AG08395 (cell line): ENCODE measurements at places on chromosomes 16 and 17.

DNA sequence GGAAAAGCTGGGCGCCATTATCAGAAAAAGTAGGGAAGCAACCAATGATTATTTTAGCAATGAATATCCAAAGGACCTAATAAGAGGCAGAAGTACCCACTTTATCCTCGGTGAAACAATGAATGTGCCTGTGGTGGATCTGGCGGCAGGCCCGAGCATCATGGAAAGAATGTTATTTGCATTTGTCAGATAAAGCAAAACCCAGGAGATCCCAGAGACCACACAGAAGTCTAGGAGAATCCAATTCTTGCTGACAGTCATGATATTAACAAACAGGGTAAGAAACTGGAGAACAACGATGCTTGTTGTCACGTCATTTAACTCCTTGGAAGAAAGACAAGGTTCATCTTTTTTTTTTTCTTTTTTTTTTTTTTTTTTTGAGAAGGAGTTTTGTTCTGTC is 12.0 kb upstream of the TNRC6A start:
- DNase-seq, result peak; percentile 53

- DNase-seq, result no peak
These were observed 81.1 kb downstream of the TBC1D16 start for GRCh38 chr17:79954281-79955166.

- no peak for DNase-seq
These were observed 555 bp downstream of the NUP88 start for GRCh38 chr17:5418858-5419355.

- no peak for DNase-seq
These were observed 21.3 kb downstream of the SCNN1B start for GRCh38 chr16:23323224-23324030.

DNA sequence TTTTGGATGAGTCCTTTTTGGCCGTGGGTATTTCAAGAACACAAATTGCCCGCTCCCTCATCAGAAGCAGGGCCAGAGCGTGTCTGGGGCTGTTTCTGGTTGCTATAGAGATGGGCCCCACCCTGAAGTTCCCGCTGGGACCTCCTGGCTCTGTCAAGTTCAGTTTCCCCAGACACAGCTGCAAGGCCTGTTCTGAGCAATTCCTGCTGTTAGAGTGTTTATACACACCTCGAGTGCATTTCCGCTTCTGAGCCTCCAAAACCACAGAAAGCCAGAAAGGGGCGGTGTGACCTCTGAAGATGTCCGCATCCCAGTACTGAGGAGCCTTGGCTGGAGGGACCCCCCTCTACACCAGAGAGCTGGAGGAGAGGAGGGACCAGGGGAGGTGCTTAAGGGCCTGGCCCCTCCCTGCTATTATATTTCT is 9.3 kb upstream of the WBP2 start:
- peak; percentile 66 for DNase-seq

GRCh38 chr16:71537643-71538042 is 11.4 kb downstream of the CHST4 start:
- DNase-seq, result peak; percentile 39

- no peak for DNase-seq
These were observed 41.1 kb downstream of the KIAA0753 start for GRCh38 chr17:6599364-6599763.

- no peak for DNase-seq
These were observed 46.1 kb upstream of the MSI2 start for GRCh38 chr17:57210224-57210553.

- no peak for DNase-seq
These were observed 1.3 kb upstream of the MTSS2 start for GRCh38 chr16:70687102-70687511.

- DNase-seq, result peak; percentile 78
These were observed at the start of gene TP53I13 for GRCh38 chr17:29568331-29569244. TSS of gene TP53I13 (plus strand) at chr17:29568701. CDS start at chr17:29568759, 58 bp downstream.

- no peak for DNase-seq
These were observed 13.8 kb downstream of the SMIM5 start for GRCh38 chr17:75647061-75647460.

DNA sequence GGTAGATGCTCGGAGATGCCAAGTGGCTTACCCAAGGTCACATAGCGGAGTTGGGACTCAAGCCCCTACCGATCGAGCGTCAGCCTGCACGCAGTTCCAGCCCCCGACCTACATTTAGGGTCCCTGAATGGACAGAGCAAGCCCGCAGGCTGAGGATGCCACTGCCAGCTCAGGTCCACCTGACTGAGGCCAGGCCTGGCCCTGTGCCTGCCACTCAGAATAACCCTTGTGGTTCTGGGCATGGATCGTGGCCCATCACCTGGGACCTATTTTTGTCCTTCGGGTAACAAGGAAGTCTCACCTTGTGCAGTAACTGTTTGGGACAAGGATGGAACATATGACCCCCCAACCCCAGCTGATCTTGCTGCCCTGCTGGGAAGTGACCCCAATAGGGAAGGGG is 17.1 kb downstream of the CDH16 start:
- DNase-seq, result no peak

- DNase-seq, result no peak
These were observed 83.7 kb downstream of the N4BP1 start for GRCh38 chr16:48526058-48526957.

DNA sequence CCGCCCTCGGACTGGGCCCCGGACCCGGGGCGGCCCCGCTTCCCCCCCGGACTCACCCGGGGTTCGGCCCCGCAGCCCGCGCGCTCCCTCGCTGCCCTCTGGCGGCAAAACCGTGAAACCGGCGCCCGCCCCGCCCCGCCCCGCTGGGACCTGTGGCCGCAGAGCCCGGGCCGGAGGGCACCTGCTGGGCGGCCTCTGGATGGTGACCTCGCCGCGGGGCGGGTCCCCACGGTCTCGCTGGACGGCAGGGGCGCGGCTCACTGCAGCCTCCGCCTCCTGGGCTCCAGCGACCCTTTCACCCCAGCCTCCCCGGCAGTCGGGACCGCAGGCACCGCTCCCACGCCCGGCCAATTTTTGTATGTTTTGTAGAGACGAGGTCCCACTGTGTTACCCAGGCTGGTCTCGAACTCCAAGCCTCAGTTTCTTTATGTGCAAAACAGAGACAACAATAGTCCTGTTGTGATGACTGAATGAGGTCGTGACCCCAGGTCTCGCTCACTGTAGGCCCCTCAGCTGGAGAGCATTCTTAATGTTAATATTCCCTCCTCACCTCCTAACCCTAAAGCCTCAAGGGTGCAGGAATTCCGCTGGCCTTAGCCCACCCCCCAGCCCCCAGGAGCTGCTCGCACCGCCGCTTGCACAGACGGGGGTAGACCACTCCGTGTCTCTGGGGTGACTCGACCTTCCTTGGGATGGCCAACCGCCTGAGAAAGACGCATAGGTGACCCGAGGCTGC is 33.7 kb upstream of the RPH3AL start:
- DNase-seq, result peak; percentile 90

GRCh38 chr17:2396568-2397246 is 4.2 kb downstream of the MNT start:
- DNase-seq, result peak; percentile 73

GRCh38 chr17:4815043-4815675 is 8.2 kb downstream of the PLD2 start:
- DNase-seq, result no peak

DNA sequence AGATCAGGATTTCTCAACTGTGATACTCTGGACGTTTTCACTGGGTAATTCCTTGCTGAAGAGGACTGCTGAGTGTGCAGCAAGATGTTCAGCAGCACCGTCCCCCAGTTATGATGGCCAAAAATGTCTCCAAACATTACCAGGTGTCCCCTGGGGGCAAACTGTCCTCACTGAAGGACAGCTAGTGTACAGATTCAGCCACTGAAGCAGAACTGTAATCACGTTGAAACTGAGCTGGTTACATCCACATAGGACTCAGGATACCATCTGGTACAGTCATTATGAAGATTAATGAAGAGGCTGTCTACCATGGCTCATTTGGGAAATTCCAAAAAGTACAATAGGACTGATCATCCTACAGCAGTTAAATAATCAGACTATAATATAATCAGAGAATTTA is 43.3 kb upstream of the GINS3 start:
- DNase-seq, result peak; percentile 36

DNA sequence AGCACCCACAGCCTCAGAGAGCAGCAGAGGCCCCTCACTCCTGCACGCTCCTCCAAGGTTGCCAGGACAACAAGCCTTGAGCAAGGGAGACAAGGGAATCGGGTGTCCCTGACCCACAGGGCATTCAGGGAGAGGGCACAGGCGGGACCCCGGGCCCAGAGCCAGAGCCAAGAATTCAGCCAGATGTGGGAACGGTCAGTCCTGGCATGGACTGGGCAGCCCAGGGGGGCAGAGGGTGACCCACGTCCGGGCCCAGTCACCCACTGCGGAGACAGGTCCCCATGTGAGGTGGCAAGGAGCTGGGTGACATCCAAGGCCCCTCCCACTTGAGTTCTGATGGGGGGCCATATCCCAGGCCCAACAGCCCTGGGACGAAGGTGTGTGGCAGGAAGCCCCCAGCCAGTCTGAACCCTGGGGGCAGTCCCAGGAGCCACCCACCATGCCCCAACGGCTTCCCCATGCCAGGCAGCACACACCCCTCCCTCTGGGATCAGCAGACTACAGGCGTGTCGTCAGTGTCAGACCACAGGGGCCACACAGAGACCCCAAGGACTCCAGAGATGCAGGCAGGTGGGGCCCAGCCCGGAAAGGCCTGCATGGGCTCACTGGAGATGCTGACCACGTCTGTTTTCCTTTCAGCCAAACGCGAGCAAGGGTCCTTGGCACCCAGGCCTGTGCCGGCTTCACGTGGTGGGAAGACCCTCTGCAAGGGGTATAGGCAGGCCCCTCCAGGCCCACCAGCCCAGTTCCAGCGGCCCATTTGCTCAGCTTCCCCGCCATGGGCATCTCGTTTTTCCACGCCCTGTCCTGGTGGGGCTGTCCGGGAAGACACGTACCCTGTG is 23.0 kb downstream of the USP6 start:
- DNase-seq, result no peak

DNA sequence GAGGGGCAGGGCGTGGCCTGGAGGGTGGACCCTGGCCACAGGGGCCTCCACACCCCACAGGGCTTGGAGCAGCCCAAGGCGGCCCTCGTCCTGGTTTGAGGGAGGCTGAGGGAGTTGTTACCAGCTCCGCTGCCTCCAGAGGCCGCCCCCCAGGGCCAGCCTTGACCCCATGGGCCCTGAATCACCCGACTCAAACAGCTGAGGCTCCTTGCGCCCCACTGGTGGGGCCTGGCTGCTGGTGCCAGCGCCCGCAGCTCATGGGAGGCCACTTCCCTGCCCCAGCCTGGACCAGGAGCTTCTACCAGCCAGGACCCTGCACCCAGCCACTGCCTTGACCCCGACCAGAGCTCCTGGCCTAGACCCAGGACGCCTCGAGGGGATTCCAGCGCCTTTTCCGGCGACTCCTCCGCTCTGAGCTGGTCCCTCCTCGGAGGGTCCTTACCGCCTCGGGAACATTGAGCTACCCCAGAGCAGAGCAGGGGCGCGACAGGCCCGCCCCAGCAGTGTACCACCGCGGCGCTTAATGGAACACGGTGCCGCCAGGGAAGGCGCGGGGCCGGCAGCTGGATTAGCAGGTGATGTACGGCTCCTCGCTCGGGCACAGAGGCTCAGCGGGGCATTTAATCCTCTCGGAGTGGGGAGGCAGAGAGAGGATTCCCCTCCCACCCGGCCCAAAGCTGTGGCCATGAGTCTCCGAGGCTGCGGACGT is 37.2 kb downstream of the GSE1 start:
- no peak for DNase-seq

GRCh38 chr17:4064366-4064765 is 78.5 kb downstream of the ZZEF1 start:
- DNase-seq, result no peak

DNA sequence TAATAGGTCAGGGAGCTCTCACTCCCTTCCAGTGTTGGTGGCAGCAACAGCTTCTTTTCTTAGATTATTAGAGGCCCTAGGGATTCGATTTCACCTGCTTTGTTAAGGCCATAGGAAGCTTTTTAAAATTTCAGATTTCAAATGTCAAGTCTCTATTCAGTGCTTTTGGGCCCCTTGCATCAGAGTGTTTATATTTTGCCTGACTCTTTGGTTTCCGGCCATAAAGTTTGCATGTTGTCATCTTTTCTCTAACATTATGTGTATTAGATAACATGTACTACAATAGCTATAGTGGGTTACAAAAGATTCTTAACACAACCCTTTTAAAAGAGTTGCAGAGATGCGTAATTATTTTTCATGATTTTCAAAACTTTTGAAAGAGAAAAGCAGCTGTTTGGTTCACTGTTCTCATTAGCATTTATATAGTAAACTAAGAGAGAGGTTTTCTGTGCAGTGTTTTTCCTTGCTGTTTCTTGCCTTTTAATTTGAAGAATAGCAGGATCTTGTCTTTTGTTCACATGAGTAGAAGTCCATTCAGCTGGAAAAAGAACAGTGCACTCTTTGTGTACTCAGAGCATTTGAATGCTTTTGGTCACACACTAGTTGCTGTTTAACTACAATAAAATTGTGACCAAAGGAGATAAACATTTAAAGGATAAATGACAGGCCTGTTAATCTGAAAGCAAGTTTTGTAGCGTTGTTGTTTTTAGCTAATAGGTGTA is 52.5 kb downstream of the FTO start:
- no peak for DNase-seq

GRCh38 chr16:73163238-73163815 is 115.4 kb upstream of the ZFHX3 start:
- DNase-seq, result no peak

DNA sequence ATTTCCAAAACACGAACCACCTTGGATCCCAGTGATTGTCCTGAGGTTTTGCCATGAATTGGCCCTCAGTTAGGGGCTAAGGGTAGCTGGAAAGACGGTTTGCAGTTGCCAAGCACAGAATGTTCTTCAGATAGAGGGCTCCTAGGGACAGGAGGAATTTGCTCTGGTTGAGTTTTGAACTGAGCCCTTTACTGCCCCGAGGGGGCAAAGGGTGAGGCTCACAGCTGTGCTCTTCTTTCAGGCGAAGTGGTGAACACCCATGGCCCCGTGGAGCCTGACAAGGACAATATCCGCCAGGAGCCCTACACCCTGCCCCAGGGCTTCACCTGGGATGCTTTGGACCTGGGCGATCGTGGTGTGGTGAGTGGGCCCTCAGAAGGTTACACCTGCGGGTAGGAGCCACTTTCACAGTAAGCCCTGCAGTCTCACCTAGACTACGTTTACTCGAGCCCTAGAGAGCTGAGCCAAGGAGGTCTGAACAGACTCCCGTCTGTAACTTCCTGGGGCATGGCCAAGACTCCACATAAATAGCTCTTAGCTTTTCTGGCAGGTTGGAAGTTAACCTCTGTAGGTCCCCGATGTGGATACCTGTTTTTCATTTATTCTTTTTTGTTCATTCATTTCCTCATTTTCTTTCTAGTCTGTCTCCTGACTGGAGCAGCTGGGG is 32.5 kb downstream of the NMT1 start:
- no peak for DNase-seq
